ENCODE measurements at places on chromosomes 3 and 15. TPM values are rescaled to one million over a fixed set of nuclear protein-coding genes. Genes with fewer than 3 reads are reported as not detected.

The ARL6IP5 gene
- 60.4 TPM for total RNA-seq

The CCR3 gene
- total RNA-seq, result not detected

The CLDN18 gene
- total RNA-seq, result not detected

DNA sequence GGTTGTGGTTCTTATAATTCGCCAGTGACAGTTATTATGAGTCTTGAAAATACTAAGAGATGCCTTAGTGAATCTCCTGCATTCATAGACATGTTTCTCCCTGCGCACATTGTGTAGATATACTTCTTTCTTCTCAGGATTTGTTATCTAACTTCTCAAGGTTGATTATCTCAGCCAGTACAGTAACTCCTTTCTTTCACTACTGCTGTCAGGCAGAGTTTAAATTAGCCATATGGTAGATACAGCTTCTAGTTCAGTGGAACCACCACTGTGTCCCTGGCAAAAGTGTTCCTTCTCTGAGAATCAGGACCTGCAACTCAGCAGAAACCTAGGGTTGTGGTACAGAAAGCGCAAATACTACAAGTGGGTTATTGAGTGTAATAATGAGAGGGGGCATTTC lies 175.0 kb upstream of the SGO1 start:
- no peak for DNase-seq

DNA sequence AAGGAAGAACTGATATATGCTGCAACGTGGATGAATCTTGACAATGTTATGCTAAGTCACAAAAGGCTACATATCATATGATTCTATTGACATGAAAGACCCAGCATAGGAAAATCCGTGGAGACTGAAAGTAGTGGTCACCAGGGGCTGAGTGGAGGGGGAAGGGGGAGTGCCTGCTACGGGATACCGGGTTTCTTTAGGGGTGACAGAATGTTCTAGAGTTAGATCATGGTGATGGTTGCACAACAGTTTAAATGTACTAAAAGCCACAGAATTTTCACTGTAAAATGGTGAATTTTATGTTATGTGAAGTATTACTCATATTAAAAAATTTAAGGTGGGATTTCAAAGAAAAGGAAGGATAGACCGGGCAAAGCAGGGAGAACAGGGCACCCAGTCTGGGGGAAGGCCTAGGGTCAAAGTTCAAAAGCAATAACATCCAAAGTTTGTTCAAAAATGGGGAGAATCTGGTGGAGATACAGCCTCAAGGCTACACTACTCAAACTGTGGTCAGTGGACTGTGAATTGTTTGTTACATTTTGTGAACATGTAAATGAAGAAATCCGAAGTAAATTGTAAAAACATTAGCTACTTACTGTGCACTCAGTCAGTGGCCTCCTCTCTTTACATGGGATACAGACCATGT lies 74.2 kb upstream of the FNDC3B start:
- DNase-seq, result no peak

The LRRC31 gene
- total RNA-seq, result not detected

- no peak for DNase-seq
These were observed 121.2 kb upstream of the CTDSPL start for GRCh38 chr3:37740471-37740870.

DNA sequence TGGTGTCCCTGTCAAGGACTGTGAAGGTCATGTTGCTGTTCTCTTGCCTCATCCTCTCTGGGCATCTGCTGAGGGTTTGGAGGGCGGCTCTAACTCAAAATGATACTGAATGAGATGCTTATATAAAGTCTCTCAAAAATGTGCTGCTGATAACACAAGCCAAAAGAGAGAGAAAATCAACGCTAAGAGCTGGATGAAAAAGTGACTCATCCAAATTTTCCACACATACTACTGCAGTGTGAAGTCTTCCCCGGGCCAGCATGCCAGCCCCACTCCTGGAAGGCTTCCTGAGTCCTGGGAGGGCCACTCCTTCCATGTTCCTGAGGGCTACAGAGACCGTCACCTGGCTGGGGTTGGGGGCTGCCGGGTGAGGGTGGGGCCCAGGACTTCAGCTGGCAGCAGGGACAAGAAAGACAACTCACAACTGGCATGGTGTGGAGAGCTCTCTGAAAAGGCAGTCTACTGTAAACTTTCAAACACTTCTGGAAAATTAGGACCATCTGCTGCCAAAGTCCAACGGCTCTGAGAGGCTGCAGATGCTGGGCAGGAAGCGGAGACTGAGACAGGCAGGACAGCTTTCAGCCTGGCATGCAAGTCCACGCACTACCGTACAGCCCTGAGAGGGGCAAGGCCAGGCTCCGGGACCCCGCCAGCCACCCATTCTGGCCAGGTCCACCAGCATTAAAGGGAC lies 200.3 kb downstream of the ADAMTS17 start:
- no peak for DNase-seq

Measured in activated CD4-positive, alpha-beta T cell treated with anti-CD3 and anti-CD28 coated beads for 36 hours (primary cell).